Stimulated activated CD4-positive, alpha-beta T cell treated with anti-CD3 and anti-CD28 coated beads, Interleukin-1b, Interleukin-23, amount 100 ng/mL, for 24 hours (primary cell): ENCODE measurements at places on chromosomes 12 and 14.

GRCh38 chr12:27645671-27646070 lies 50.6 kb upstream of the REP15 start:
- no peak for DNase-seq

DNA sequence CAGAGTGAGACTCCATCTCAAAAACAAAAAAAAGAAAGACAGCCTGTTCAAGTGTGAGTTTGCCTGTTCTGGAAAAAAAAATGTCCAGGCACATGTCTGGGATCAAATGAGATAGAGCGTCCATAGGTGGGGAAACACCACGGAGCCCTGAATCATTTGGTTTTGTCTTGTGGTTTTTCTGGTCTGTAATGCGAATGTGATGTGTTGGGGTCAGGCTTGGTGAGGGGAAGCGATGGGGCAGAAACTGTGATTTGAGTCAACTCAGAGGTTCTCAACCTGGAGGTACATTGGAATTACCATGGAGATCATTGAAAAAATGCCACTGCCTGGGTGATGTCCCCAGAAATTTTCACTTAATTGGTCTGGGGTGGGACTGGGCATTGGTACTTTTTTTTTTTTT lies 183.9 kb upstream of the PWP1 start:
- DNase-seq: no peak

DNA sequence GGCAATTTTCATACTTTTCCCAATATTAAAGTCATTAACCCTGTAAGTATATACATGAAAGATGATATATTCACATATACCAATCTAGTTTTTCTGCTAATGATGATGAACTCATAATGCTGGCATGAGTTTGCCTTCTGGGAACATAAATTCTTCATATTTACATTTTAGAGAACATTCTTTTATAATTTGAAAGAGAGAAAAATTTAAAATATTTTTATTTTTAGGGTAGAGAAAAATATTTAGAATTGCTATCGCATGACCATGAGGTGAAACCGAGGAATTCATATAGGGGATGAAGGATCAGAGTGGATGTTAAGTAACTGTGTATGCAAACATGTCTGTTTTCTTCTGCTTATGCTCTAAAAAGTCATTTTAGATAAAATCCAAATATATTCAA lies 825.3 kb upstream of the FLRT2 start:
- no peak for DNase-seq

GRCh38 chr12:120680165-120680738 lies 6.7 kb upstream of the MLEC start:
- no peak for DNase-seq

- no peak for DNase-seq
These were observed 42.8 kb upstream of the CPSF6 start for GRCh38 chr12:69196302-69197288.

- DNase-seq: no peak
These were observed 17.3 kb downstream of the KLRK1 start for GRCh38 chr12:10372559-10372958.

GRCh38 chr14:63200767-63201166 lies 3.5 kb upstream of the RHOJ start:
- no peak for DNase-seq

GRCh38 chr12:41108032-41108431 lies 80.1 kb upstream of the PDZRN4 start:
- no peak for DNase-seq

DNA sequence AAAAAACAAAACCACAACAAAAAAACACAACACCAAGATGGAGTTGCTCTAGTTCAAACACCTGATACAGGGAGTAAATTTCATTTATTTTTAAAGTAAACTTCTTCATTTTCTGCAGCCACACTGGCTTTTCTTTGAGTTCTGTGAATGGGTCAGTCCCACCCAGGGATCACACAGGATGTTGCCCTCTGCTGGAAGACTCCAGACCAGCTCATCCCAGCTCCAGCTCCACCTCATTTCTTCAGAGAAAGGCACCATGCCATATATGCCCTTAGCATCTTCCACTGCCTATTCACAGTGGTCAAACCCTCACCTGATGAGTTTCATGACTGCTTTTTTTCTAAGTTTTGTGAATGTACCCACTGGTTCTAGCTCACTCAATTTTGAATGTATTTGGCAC lies 8.0 kb downstream of the GLIPR1 start:
- no peak for DNase-seq

DNA sequence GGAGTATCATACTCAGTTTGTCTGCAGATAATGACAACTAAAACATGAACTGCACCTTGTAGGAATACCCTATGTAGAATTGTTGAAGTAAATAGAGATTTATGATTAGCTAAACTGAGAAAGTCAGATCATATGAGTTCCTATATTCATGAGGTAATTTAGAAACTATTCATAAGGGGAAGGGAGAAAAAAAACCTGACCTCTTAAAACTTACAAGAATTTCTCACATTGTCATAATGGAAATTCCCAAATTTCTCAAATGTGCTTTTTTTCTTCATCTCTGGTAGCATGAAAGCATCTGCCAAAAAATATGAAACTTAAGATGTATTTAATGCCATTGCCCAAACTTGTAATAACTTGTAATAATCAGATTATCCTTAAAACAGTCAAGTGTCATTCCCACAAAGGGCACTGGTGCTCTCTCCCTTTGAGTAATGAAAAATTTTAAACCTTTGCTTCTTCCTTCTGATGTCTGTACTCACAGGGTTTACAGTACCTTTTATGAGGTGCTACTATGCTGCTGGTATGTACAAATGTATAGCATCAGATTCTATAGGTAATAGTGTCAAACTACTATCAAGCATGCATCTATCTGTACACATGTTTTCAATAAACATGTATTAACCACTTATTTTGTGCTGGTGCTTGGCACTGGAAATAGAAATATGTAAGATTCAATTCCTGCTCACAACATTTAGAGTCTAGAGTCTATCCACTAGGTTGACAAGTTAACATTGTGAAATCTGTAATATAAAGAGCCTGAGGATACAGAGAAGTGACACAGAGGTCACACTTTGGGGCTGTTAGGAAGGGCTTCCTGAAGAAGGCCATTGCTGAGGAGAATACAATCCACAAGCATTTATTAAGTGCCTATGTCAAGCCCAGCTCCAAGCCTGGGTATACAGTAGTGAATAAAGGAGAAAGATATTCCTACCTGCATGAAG lies 17.4 kb upstream of the DRAM1 start:
- no peak for DNase-seq

DNA sequence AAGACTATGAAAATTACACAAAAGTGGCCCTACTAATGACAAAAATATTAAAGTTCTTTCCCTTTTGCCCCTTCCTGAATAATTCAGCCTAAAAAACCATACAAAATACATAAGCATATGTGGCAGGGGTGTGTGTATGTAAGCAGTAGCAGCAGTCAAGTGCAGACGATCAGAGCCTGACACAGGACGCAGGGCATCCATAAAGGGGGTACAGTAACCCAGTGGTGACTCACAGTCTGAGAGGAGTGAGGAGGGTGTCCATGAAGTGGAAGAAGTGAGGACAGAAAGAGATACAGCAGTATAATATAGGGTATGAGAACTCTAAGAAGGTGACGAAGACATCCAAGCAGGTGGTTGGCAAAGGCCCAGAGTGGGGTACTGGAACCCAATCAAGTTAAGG lies 56.7 kb downstream of the RALGAPA1 start:
- DNase-seq: no peak

- DNase-seq: peak; percentile 84
These were observed 43.0 kb downstream of the EVL start for GRCh38 chr14:100108042-100108825.

DNA sequence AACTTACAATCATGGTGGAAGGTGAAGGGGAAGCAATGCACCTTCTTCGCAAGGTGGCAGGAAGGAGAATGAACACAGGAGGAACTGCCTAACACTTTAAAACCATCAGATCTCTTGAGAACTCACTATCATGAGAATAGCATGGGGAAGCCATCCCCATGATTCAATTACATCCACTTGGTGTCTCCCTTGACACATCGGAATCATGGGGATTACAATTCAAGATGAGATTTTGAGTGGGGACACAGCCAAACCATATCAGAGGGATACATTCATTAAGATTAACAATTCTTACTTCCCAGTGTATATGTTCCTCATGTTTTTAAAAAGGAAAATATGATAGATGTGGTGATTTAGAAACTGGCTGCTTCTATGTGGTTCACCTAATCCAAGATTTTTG lies 117.9 kb downstream of the PDE3A start:
- no peak for DNase-seq

- peak; percentile 67 for DNase-seq
These were observed 1030.4 kb downstream of the TMEM121 start for GRCh38 chr14:106556665-106557289.

DNA sequence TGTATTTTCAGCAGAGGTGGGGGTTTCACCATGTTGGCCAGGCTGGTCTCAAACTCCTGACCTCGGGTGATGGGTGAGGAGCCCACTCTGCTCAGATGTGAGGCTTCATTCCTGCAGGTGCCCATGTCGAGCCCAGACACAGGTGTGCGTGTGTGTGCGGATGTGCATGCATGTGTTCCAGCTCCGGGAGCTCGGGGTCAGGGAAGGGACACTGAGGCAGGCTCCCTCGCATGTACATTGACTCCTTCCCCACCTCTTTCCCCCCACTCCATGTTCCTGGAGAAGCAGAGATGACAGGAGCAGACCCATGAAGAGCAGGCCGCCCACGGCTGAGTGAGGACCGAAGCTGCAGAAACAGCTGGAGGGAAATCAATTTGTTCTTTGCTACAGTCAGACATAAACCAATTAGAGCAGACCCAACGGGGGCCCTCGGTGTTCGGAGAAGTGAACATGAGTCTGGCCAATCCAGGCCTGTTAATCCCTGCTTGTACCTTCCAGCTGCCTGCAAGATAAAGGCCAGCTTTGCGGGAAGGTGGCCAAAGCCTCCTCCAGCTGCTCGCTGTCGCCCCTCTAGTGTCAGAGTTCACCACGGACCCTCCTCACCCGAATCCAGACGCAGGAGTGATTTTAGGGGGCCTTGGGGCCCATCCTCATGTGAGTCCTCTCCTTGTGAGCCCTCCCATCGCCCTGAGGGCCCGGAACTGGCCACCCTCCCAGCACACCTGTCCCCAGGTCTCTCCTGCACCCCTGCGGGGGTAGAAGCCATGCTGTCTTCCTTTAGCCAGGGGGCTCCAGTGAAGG lies 321.0 kb upstream of the RTL1 start:
- no peak for DNase-seq

GRCh38 chr14:44896275-44897040 lies 65.3 kb downstream of the KLHL28 start:
- no peak for DNase-seq

DNA sequence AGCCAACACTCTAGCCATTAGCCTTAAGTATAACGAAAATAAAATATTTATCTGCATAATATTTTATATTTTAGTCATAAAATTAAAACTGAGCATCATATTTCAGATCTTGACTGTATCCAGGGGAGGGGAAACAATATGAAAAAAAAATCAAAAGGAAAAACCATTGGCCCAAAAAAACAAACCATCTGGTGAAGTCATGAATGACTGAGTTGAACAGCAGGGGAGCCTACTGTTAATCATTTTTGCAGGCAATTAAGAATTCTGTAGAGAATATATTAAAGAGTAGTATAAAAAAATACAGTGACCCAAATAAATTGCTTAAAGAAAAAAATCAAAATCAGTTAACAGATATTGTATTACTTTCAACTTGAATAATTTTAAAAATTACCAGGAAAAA lies 224.8 kb downstream of the C12orf50 start:
- DNase-seq: no peak
